ENCODE measurements at places on chromosomes 7 and 10. TPM values are rescaled to one million over a fixed set of nuclear protein-coding genes. Genes with fewer than 3 reads are reported as not detected.
A peak's percentile ranks its signal among the peaks of the same experiment; 100 is the strongest.

Gene PAPSS2
- total RNA-seq: 7.5 TPM

Gene TAS2R41
- total RNA-seq: not detected

Gene RHOBTB1
- total RNA-seq: 23.8 TPM

Gene LRIT1
- not detected for total RNA-seq

Gene UNC5B
- 3.7 TPM for total RNA-seq

Gene DNAJC12
- total RNA-seq: 5.9 TPM

DNA sequence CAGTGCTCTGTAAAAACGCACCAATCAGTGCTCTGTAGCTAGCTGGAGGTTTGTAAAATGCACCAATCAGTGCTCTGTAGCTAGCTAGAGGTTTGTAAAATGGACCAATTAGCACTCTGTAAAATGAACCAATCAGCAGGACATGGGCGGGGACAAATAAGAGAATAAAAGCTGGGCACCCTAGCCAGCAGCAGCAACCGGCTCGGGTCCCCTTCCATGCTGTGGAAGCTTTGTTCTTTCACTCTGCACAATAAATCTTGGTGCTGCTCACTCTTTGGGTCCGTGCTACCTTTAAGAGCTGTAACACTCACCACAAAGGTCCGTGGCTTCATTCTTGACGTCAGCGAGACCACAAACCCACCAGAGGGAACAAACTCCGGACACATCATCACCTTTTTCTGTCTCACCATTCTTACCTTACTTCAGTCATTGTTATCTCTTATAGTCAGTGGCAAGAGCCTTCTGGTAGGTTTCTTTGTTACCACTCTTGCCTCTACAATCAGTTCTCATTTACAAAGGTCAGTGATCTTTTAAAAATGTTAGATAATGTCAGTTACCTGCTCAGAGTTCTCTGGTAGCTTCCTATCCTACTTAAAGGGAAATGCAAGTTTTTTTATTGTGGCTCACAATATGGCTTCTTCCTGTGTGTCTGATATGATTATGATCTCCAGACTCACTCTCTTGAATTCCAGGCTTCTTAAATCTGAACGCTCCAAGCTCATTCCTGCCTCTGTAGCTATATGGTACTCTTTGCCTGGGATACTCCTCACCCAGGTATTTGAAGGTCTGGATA is 4.5 kb downstream of the STAM start:
- no peaks in the 10 kb centered on the region for H3K27me3 ChIP-seq
- H3K4me1 ChIP-seq: peaks cover 23% of the 10 kb centered on the region
- peaks cover 7% of the 10 kb centered on the region for H3K36me3 ChIP-seq
- no peak overlapping the region for H3K4me3 ChIP-seq
- H3K27ac ChIP-seq: peak overlapping the region; percentile 43
- no peak for DNase-seq

DNA sequence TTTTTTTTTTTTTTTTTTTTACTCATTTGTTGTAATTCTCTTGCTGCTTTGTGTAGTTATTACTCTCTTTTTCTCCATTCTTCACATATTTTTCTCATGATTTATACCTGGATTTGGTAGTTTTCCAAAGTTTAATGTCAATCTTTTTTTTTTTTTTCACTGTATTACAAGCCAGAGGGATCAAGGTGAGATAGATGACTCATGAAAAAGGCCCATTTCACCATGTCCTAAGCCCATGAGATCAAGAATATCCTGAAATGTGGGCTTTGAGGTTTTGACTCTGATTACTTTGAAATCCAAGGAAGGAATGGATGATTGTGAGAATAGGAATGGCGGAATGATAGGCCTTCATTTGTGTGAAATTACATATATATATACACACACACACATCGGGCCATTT is 31.1 kb downstream of the TAX1BP1 start:
- peaks cover 4% of the 10 kb centered on the region for H3K36me3 ChIP-seq
- no peak for DNase-seq
- no peaks in the 10 kb centered on the region for H3K4me1 ChIP-seq

DNA sequence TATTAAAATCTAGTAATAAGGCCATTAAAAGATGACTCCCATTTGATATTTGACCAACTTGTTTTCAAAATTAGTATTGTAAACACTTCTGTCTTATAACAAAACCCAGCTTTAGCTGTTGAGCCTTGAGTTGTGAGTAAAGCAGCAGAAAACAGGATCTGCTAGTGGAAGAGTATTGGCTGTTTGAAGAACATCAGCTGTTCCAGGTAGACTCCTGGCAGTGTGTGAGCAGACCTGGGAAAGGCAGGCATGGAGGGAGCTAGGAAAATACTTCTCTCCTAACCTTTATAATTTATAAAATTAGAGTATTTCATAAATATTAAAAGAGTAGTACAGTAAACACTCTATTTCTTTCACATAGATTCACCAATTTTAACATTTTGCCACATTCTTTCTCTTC is 29.0 kb downstream of the KAT6B start:
- H3K27me3 ChIP-seq: no peaks in the 10 kb centered on the region
- H3K36me3 ChIP-seq: peaks cover 20% of the 10 kb centered on the region
- H3K4me1 ChIP-seq: peaks cover 17% of the 10 kb centered on the region

- no peaks in the 10 kb centered on the region for H3K36me3 ChIP-seq
- DNase-seq: no peak
- no peaks in the 10 kb centered on the region for H3K4me1 ChIP-seq
- no peak overlapping the region for H3K27ac ChIP-seq
- H3K27me3 ChIP-seq: peaks cover 57% of the 10 kb centered on the region
Measured at GRCh38 chr7:151298765-151299164, 42.8 kb upstream of the NUB1 start.

DNA sequence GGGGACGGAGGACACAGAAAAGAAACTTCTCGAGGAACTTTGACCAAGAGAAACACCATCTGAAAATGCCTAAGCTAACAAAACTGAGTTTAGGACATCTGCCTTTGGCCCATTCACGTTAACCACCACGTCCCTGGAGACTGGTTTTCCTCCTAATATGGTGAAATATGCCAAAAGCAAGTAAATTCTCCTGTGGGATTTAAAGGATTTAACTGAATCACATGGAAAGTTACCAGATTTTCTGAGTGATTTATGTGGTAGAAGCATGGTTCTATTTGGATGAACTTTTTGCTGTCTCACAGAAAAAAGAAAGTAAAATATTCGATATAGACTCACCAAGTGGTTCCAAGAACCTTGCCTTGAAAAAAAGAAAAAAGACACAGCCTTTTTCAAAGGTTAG is 30.4 kb upstream of the BMPER start:
- H3K36me3 ChIP-seq: no peaks in the 10 kb centered on the region
- DNase-seq: no peak
- no peak overlapping the region for H3K4me3 ChIP-seq

- H3K27me3 ChIP-seq: no peaks in the 10 kb centered on the region
- H3K27ac ChIP-seq: no peak overlapping the region
- DNase-seq: no peak
- no peak overlapping the region for H3K4me3 ChIP-seq
Measured at GRCh38 chr7:114819616-114820362, 102.1 kb upstream of the MDFIC start.

- H3K27me3 ChIP-seq: no peaks in the 10 kb centered on the region
- no peak overlapping the region for H3K27ac ChIP-seq
- no peak overlapping the region for H3K4me3 ChIP-seq
- H3K36me3 ChIP-seq: peaks cover 6% of the 10 kb centered on the region
Measured at GRCh38 chr10:101682172-101682825, 12.7 kb downstream of the FBXW4 start.

DNA sequence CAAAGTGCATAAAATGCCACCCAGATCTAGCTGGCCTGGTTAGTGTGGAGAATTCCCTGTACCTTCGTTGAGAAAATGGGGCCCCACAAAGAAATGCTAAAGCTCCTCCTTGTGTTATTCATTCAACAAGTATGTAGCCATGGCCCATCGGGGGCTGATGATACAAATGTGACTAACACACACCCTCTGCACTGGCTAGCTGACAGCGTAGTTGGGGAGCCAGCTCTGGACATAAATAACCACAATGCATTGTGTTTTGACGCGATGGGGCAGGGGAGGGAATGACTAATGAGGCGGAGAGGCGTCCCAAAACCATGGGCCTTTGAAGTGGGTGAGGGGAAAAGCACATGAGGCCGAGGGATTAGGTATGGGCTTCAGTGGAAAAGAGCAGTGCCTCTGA is 28.2 kb upstream of the ASL start:
- no peak for DNase-seq
- H3K36me3 ChIP-seq: no peaks in the 10 kb centered on the region
- no peaks in the 10 kb centered on the region for H3K27me3 ChIP-seq
- no peaks in the 10 kb centered on the region for H3K4me1 ChIP-seq
- no peak overlapping the region for H3K27ac ChIP-seq
- no peak overlapping the region for H3K4me3 ChIP-seq

DNA sequence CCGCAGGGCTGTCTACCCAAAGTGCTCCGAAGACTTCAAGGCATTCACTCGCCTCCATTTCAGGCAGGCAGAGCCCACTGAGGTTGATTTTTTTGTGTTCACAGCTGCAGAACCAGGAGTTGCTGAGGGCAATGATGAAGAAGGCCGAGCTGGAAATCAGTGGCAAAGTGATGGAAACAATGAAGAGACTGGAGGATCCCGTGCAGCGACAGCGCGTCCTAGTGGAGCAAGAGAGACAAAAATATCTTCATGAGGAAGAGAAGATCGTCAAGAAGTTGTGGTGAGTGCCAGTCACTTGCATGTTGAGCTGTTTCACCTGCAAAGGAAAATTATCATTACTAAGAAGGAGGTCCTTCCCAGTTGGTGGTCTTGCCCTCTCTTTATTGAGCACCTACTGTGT is 210.5 kb downstream of the ARHGAP21 start:
- H3K27me3 ChIP-seq: no peaks in the 10 kb centered on the region
- no peak overlapping the region for H3K4me3 ChIP-seq

- H3K27me3 ChIP-seq: no peaks in the 10 kb centered on the region
- no peak for DNase-seq
- H3K27ac ChIP-seq: no peak overlapping the region
- H3K4me1 ChIP-seq: peaks cover 31% of the 10 kb centered on the region
- peaks cover 16% of the 10 kb centered on the region for H3K36me3 ChIP-seq
Measured at GRCh38 chr10:113037218-113037617, 87.2 kb downstream of the TCF7L2 start.

DNA sequence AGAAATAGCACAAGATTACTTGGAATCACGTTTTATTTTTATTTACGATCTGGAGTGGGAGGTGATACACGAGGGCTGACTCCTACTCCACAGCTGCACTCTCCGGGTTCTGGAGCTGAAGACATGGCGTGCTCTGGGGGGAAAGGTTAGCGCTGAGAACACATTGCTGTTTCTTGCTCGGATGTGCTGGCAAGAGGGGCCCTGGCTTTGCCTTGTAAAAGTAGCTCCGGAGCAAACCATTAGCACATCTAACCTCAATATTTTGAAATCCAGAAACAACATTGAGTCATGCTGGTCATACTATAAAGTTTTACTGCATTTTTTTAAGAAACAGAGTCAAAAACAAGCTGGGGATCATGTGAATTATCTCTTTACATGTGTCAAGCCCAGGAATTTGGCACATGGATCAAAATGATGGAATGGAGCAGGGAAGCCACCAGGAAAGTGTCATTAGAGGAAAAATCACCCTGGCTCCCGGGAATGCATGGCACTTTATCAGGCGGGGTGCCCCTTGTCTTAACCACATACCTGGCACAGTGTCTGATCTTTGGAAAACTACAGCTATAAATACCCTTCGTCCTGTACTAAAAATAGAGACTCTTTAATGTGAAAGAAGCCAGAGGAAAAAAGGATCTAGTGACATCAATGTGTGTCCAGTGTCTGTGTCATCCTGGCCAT is 31.6 kb upstream of the LYZL1 start:
- no peak overlapping the region for H3K4me3 ChIP-seq
- H3K27ac ChIP-seq: no peak overlapping the region
- H3K4me1 ChIP-seq: peaks cover 29% of the 10 kb centered on the region
- DNase-seq: no peak

- H3K4me1 ChIP-seq: peaks cover 30% of the 10 kb centered on the region
- H3K27ac ChIP-seq: peak overlapping the region; percentile 79
- peaks cover 7% of the 10 kb centered on the region for H3K27me3 ChIP-seq
Measured at GRCh38 chr10:61897671-61898434, 3.6 kb upstream of the ARID5B start.

GRCh38 chr10:44393051-44393630 is 8.2 kb upstream of the CXCL12 start:
- no peaks in the 10 kb centered on the region for H3K36me3 ChIP-seq
- no peak overlapping the region for H3K27ac ChIP-seq
- H3K27me3 ChIP-seq: peaks cover 37% of the 10 kb centered on the region

DNA sequence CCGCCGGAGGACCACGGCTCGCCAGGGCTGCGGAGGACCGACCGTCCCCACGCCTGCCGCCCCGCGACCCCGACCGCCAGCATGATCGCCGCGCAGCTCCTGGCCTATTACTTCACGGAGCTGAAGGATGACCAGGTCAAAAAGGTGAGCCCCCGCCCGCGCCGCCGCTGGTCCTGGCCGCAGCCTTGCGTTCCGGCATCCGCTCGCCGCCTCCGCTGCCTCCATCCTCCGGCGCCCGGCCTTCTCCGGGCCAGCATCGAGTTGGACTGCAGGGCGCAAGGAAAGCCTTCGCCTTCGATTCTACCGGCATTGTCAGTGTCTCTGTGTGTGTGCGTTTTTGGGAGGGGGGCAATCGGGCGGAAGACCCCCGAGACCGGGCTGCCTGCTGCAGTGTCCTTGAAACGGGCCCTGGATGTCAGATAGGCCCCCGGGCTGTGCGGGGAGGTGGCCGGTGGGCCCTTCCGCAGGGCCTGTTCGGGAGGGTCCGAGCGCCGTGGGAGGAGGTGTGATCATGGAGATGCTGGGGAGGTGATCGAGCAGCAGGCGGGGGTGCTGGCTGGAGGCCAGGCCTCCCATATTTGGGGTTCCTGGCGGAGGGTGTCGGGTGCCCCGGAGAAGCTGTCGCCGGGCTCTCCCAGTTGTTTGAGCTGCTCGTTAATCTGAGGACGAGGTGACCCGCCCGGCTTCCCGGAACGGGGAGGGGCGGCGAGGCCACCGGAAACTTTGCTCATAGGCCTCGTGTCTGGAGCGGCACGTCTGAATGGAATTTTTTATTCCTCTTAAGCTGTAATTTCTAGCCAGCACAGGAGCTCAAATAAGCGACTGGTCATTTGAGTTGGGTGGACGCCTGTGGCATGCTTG is 40.8 kb downstream of the HK1 start:
- no peaks in the 10 kb centered on the region for H3K36me3 ChIP-seq
- H3K27ac ChIP-seq: peak overlapping the region; percentile 73
- peak overlapping the region; percentile 91 for H3K4me3 ChIP-seq
- DNase-seq: no peak

DNA sequence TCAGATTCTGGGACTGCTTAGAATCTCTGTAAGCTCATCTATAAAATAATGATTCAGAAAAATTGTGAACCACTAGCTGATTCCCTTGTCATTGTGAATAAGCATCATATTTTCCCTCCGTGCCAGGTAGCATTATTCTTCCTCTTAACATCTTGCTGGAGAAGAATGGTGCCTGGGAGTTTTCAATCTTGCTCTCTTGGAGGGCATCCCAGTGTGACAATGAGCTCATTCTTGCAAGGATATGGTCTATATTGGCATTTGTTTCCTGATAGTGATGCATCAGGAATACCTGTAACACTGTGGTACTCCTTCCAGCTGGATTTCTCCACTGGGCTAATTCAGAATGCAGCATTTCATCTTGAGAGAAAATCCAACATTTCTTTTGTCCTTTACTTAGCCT is 126.4 kb upstream of the ITGB1 start:
- H3K36me3 ChIP-seq: no peaks in the 10 kb centered on the region
- H3K27me3 ChIP-seq: no peaks in the 10 kb centered on the region
- H3K27ac ChIP-seq: no peak overlapping the region
- DNase-seq: no peak
- H3K4me3 ChIP-seq: no peak overlapping the region
- peaks cover 16% of the 10 kb centered on the region for H3K4me1 ChIP-seq

- no peak overlapping the region for H3K27ac ChIP-seq
- no peak for DNase-seq
- H3K4me3 ChIP-seq: peak overlapping the region; percentile 71
- H3K27me3 ChIP-seq: peaks cover 26% of the 10 kb centered on the region
- peaks cover 5% of the 10 kb centered on the region for H3K4me1 ChIP-seq
Measured at GRCh38 chr10:96374639-96374984, 15.8 kb upstream of the OPALIN start.
